Activated naive CD8-positive, alpha-beta T cell treated with anti-CD3 and anti-CD28 coated beads for 36 hours (primary cell): ENCODE measurements at places on chromosomes 12 and 14.

GRCh38 chr12:110677206-110677911, 11.6 kb downstream of the HVCN1 start:
- no peak for DNase-seq
- H3K36me3 ChIP-seq: peaks cover 58% of the 10 kb centered on the region
- H3K27ac ChIP-seq: peak overlapping the region; percentile 9
- H3K27me3 ChIP-seq: no peaks in the 10 kb centered on the region
- H3K4me1 ChIP-seq: peaks cover 50% of the 10 kb centered on the region
- H3K4me3 ChIP-seq: no peak overlapping the region

DNA sequence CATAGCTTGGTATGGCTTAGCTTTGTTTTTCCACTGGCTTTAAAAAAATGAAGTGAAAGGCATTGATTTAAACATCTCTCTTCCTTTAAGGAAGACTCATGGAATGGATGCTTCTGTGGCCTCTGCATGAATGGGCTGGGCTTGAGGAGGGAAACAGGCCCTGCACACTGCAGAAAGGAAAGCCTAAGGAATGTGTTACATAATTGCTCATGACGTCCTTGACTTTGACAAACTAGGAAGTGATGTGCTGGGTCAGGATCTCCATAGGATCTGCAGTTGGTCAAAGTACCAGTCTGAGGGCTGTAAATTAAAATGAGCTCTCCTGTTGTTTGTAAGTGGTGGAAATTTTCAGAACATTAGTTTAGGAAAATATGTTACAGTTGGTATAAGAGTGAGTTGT, 12.7 kb downstream of the SAMD4A start:
- peaks cover 6% of the 10 kb centered on the region for H3K36me3 ChIP-seq
- no peak overlapping the region for H3K4me3 ChIP-seq
- DNase-seq: no peak
- H3K27me3 ChIP-seq: no peaks in the 10 kb centered on the region
- no peaks in the 10 kb centered on the region for H3K4me1 ChIP-seq
- no peak overlapping the region for H3K27ac ChIP-seq

- H3K27me3 ChIP-seq: peaks cover 7% of the 10 kb centered on the region
- peaks cover 66% of the 10 kb centered on the region for H3K4me1 ChIP-seq
- H3K27ac ChIP-seq: peak overlapping the region; percentile 96
- peaks cover 67% of the 10 kb centered on the region for H3K36me3 ChIP-seq
- peak overlapping the region; percentile 88 for H3K4me3 ChIP-seq
Observed at GRCh38 chr12:9646794-9647781, 22.4 kb upstream of the CLEC2D start.

DNA sequence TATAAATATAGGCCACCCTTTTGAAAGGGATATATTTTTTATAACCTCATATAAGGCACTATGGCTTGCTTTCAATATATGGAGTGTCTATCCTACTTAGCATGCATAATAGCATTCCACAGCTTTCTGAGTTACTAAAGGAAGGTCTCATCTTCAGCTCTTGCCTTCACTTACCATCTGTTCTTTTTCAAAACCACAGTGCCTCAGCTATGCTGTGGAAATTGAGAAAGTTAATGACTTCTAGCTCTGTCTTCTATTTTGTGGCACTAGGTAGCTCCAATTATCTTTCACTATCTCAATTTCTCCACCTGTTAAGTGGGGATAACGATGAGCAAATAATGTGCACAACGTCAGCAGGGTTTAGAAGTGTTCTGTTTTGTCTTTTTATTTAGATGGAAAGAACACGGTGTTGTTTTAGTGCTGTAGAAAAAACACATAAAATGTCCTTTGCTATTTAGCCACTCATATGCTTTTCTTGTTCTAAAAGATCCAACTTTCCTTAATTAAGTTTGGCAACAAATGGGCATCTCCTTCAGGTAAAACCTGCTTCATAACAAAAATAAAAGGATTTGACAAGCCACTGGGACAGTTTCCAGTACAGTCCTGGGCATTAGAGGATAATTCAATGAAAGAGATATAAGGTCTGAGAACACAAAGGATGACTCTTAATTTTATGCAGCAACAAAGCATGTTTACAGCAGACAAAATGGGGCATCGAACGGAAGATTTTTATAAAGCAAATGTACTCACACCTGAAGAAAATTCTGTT, 462.0 kb upstream of the SYT1 start:
- no peak for DNase-seq
- no peaks in the 10 kb centered on the region for H3K4me1 ChIP-seq
- no peak overlapping the region for H3K4me3 ChIP-seq
- no peaks in the 10 kb centered on the region for H3K27me3 ChIP-seq
- H3K27ac ChIP-seq: no peak overlapping the region
- no peaks in the 10 kb centered on the region for H3K36me3 ChIP-seq

GRCh38 chr12:23039834-23040233, 414.9 kb downstream of the ETNK1 start:
- DNase-seq: no peak
- no peaks in the 10 kb centered on the region for H3K27me3 ChIP-seq
- H3K4me3 ChIP-seq: no peak overlapping the region
- no peaks in the 10 kb centered on the region for H3K4me1 ChIP-seq
- H3K27ac ChIP-seq: no peak overlapping the region
- H3K36me3 ChIP-seq: no peaks in the 10 kb centered on the region

- no peaks in the 10 kb centered on the region for H3K36me3 ChIP-seq
- H3K4me3 ChIP-seq: no peak overlapping the region
- no peak overlapping the region for H3K27ac ChIP-seq
Observed at GRCh38 chr12:126033751-126034150, 968.5 kb downstream of the AACS start.

- no peaks in the 10 kb centered on the region for H3K27me3 ChIP-seq
- H3K36me3 ChIP-seq: peaks cover 24% of the 10 kb centered on the region
- no peak overlapping the region for H3K4me3 ChIP-seq
- DNase-seq: no peak
- no peak overlapping the region for H3K27ac ChIP-seq
Observed at GRCh38 chr12:29320295-29321085, 60.5 kb downstream of the ERGIC2 start.

DNA sequence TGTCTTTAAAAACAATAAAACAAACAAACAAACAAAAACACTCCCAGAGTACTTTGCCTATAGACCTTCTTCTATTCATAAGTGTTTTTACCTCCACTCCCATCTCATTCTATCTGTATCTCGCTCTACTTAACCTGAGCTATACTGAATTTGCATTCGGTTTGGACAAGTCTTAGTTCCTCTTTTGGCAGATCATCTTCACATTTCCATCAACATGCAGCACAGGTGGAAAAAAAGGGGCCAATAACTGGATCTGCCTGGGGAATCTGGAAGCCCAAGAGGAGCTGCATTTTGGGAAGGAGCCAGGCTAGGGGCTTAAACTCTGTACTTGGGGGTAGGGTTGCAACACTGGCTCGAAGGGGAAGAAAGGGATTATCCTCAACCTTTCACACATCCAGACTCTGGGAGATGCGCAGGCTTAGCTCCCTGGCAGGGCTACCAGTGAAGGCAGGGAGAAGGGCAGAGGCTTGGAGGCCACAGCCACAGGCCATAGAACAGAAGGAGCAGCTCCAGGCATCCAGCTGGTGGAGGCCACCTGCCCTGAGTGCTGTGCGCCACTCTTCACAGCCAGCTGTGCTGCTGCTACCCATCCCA, 4.1 kb downstream of the NINJ2 start:
- H3K4me1 ChIP-seq: peaks cover 21% of the 10 kb centered on the region
- no peak overlapping the region for H3K27ac ChIP-seq
- no peak for DNase-seq
- H3K27me3 ChIP-seq: no peaks in the 10 kb centered on the region

DNA sequence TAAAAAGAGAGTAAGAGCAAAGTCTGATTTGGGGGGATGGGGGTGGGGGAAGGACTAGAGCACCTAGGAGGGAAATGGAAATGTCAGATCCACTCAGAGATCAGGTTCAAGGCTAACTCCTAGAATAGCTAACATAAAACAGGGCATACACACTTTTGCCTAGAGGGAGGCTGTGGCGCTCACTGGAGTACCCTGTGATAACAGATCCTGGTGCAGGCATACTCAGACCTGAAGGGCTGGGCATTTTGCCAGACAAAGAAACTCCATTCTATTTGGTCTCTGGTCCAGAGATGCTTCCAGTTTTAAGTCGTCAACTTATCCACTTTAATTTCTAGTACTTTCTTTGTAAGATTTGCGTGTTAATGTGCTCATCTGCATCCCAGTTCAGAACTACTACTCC, 5.8 kb downstream of the CTDSP2 start:
- peaks cover 84% of the 10 kb centered on the region for H3K4me1 ChIP-seq
- no peaks in the 10 kb centered on the region for H3K27me3 ChIP-seq
- H3K27ac ChIP-seq: peak overlapping the region; percentile 30
- no peak overlapping the region for H3K4me3 ChIP-seq

DNA sequence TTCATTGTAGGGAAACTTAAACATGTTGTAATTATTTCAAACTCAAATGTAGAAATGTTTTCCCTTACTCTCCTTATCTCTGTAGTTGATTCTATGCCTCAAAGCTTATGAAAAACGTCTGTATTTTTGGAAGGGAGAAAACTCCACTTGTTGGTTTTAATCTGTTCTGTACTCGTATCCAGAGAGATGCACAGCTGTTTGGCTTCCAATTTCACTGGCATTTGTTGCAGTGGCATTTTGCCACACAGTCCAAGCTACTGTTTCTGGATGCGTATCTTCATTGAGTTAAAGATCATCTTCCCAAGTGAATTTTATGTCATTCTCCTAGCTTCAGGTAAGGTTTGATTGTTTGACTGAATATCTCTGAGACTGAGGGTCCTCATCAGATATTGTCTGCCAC, 481.4 kb downstream of the TRHDE start:
- H3K4me3 ChIP-seq: no peak overlapping the region
- no peaks in the 10 kb centered on the region for H3K36me3 ChIP-seq
- H3K27ac ChIP-seq: no peak overlapping the region

GRCh38 chr14:22614240-22614799, 16.2 kb downstream of the ABHD4 start:
- peaks cover 9% of the 10 kb centered on the region for H3K36me3 ChIP-seq
- H3K27me3 ChIP-seq: no peaks in the 10 kb centered on the region
- no peak overlapping the region for H3K27ac ChIP-seq
- no peak overlapping the region for H3K4me3 ChIP-seq
- no peak for DNase-seq
- H3K4me1 ChIP-seq: peaks cover 1% of the 10 kb centered on the region

DNA sequence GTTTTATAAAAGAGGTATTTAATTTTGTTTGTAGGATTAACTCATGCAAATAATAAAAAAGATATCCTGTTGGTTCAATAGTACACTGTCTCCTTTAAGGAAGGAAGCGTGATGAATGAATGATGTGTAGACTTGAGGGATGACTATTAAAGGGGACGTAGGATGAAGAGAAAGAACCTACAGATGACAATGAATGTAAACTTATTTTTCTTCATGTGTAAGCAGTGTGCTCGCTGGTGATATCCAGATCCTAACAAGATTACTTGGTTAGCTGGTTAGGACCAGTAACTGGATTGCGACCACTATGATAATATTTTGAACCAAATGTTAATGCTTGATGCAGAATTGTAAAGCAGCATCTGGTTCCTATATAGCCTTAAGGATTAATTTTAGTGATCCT, 2.6 kb downstream of the ARF6 start:
- no peaks in the 10 kb centered on the region for H3K27me3 ChIP-seq
- H3K4me3 ChIP-seq: peak overlapping the region; percentile 97
- peaks cover 74% of the 10 kb centered on the region for H3K36me3 ChIP-seq
- H3K4me1 ChIP-seq: peaks cover 35% of the 10 kb centered on the region
- H3K27ac ChIP-seq: peak overlapping the region; percentile 98

GRCh38 chr14:102525219-102525928, 15.8 kb upstream of the ANKRD9 start:
- H3K27ac ChIP-seq: peak overlapping the region; percentile 76
- DNase-seq: peak; percentile 38
- no peaks in the 10 kb centered on the region for H3K27me3 ChIP-seq

DNA sequence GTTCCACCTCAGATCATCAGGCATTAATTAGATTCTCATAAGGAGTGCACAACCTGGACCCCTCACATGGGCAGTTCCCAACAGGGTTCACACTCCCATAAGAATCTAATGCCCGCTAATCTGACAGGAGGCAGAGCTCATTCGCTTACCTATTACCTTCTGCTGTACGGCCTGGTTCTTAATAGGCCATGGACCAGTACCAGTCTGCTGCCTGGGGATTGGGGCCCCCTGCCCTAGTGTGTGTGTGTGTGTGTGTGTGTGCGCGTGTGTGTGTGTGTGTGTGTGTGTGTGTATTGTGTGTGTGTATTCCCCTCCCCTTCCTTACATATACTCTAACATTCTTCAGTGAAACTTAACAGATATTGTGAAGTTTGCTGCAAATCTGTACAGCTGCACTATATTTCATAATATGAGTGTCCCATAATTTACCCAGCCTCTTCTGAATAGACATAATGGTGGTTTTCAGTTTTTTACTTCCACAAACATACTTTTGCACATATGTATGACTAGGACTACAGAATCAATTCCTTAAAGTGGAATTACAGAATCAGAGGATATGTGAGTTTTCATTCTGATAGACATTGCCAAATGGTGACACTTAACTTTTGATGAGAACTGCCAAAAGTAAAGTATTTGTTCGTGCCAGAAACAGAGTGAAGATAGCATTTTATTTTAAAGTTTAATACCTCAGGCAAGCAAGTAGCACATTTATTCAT, 205.2 kb upstream of the EEA1 start:
- H3K4me3 ChIP-seq: no peak overlapping the region
- no peaks in the 10 kb centered on the region for H3K36me3 ChIP-seq
- H3K4me1 ChIP-seq: peaks cover 15% of the 10 kb centered on the region
- no peaks in the 10 kb centered on the region for H3K27me3 ChIP-seq
- DNase-seq: no peak
- H3K27ac ChIP-seq: no peak overlapping the region

- peaks cover 20% of the 10 kb centered on the region for H3K4me1 ChIP-seq
- H3K27me3 ChIP-seq: no peaks in the 10 kb centered on the region
- H3K27ac ChIP-seq: no peak overlapping the region
Observed at GRCh38 chr14:21525571-21525961, 580 bp downstream of the SALL2 start.

- H3K27me3 ChIP-seq: peaks cover 17% of the 10 kb centered on the region
- peaks cover 34% of the 10 kb centered on the region for H3K4me1 ChIP-seq
- DNase-seq: no peak
- H3K4me3 ChIP-seq: no peak overlapping the region
- no peak overlapping the region for H3K27ac ChIP-seq
Observed at GRCh38 chr14:51780741-51781140, 79.7 kb upstream of the GNG2 start.

- H3K27me3 ChIP-seq: peaks cover 15% of the 10 kb centered on the region
- no peaks in the 10 kb centered on the region for H3K4me1 ChIP-seq
- no peak overlapping the region for H3K27ac ChIP-seq
- H3K36me3 ChIP-seq: no peaks in the 10 kb centered on the region
- no peak for DNase-seq
Observed at GRCh38 chr12:127172861-127173260, 1094.1 kb upstream of the TMEM132C start.
